ENCODE measurements at places on chromosomes 1 and 21. TPM values are rescaled to one million over a fixed set of nuclear protein-coding genes. Genes with fewer than 3 reads are reported as not detected.
A peak's percentile ranks its signal among the peaks of the same experiment; 100 is the strongest.

DNA sequence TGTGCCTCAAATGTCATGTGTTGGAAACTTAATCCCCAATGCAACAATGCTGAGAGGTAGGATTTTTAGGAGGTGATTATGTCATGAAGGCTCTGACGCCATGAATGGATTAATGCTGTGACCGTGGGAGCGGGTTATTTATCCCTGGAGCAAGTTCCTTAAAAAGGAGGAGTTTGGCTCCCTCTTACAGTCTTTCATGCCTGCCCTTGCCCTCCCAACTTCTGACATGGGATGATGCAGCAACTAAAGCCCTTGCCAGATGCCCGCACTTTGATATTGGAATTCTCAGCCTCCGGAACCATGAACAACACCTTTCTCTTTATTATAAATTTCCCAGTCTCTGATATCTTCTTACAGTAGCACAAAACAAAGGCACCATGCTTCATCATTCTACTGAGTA, 685.3 kb upstream of the CHRM3 start:
- DNase-seq = no peak

DNA sequence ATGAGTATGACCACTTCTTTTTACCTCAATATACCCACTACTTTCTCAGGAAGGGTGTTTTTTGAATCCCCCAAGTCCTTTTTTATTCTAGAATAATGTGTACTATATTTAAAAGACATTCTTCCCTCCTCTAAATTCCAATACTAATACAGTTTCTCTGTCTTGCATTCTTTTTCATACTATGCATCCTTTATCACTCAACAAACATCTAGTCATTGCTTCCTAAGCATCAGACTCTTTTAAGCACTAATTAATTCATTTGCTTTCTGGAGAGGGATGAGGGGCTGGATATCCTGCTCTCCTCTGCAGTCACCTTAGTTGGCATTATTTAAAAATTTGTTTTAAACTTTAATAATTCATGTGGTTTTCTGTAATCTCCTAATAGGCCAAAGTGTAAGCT, 838.8 kb downstream of the KCNT2 start:
- no peak for DNase-seq

Gene GBP1
- 21.5 TPM for total RNA-seq

GRCh38 chr1:115650961-115651360, 9.2 kb downstream of the VANGL1 start:
- DNase-seq = no peak

Gene TUFT1
- 6.6 TPM for total RNA-seq

Gene CELA3A
- 4.1 TPM for total RNA-seq

DNA sequence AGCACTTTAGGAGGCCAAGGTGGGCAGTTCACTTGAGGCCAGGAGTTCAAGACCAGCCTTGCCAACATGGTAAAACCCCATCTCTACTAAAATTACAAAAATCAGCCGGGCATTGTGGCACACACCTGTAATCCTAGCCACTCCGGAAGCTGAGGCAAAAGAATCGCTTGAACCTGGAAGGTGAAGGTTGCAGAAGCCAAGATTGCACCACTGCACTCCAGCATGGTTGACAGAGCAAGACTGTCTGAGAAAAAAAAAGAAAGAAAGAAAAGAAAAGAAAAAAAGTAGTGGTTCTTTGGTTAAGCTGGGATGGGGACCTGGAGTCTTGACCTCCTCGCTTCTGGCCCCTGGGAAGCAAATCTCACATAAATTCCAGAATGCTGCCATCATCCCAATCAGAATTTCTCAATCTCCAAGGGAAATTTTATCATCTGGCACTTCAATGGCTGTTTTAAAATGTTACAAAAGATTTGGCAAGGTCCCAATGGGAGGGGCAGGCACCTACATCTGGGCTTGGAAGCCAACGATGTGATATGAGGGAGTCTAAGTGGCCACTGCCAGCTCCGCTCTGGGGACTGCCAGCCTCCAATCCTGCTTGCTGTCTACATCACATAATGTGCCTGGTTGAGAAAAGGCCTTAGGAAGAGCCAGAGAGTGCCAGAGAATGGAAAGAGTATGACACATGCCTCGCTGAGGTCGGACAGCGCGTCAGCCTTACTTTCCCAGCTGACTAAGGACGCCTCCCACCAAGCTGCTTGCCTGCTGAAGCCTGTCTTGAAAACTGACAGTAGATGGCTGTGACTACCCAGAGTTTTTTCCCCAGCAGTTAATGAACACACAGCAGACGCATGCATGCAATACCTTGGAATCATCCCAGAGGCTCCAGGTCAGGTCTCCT, 42.1 kb upstream of the SRP9 start:
- DNase-seq = no peak

DNA sequence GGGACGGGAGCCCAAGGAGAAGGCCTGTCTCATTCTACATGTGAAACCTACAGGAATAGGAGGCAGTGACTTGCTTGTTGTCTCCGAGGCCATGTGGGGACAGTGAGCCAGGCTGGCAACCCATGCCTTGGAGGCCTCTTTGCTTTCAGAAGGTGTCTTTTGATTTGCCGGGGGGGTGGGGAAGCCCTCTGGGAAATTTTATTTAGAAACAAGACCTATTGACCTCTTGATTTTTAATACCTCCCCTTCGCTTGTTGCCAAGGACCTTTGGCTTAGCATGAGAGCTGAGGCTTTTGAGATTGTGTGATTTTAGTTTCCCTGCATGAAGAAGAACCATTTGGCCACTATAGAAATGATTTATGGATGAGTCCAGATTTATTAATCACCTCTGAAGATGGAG, 4.1 kb downstream of the ARMH1 start:
- DNase-seq = peak; percentile 45

DNA sequence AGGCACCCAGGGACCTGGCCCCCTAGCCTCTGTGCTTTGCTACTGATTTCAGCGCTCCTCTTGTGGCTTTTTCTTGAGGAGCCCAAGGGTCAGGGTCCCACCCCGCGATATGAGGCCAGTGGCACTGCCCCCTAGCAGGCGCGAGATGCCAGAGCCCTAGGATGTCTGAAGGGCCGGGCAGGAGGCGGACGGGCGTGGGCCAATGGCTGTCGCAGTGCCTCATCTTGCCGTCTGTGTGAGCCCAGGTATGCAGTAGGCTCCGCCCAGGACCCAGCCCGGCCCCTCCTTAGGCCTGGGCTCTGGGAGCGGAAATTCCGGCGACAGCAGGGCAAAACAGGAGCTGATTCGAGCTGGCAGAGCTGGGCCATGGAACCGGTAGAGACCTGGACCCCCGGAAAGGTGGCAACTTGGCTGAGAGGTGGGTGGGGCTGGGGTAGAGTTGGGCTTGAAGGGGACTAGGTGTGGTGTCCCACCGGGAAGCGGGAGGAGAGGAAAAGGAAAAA, at the start of gene CNKSR1:
CNKSR1 (plus strand) TSS at position 310 of the 503 bp plus-strand sequence; CDS start at position 367, 57 bp downstream.
- no peak for DNase-seq

Data from mesenteric fat pad (tissue), 1 donor.